CD8-positive, alpha-beta memory T cell (primary cell): ENCODE measurements at places on chromosomes 16 and 17. TPM values are rescaled to one million over a fixed set of nuclear protein-coding genes. Genes with fewer than 3 reads are reported as not detected.

Gene GPR142
- total RNA-seq: not detected

Gene TEKT1
- not detected for total RNA-seq

Gene NEUROD2
- total RNA-seq: not detected

Gene SYNGR3
- 3.6 TPM for total RNA-seq

Gene ITGA2B
- total RNA-seq: 0.31 TPM

DNA sequence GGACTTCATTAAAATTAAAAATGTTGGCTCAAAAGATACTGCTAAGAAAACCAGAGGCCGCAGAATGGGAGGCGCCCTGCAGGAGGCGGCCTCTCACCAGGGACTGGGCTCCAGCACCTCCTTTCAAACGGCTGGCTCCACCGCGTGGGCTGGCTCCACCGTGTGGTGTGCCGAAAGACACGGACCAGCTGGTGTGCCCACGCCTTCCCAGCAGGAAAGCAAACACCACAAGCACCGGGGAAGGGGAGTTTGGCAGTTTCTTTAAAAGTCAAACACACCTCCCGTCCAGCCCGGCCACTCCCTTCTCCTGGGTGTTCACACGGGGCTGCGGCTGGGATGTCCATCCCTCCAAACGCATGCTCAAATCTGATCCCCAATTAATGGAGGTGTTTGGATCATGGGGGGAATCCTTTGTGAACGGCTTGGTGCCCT, 13.9 kb downstream of the HAGH start:
- no peak for DNase-seq

DNA sequence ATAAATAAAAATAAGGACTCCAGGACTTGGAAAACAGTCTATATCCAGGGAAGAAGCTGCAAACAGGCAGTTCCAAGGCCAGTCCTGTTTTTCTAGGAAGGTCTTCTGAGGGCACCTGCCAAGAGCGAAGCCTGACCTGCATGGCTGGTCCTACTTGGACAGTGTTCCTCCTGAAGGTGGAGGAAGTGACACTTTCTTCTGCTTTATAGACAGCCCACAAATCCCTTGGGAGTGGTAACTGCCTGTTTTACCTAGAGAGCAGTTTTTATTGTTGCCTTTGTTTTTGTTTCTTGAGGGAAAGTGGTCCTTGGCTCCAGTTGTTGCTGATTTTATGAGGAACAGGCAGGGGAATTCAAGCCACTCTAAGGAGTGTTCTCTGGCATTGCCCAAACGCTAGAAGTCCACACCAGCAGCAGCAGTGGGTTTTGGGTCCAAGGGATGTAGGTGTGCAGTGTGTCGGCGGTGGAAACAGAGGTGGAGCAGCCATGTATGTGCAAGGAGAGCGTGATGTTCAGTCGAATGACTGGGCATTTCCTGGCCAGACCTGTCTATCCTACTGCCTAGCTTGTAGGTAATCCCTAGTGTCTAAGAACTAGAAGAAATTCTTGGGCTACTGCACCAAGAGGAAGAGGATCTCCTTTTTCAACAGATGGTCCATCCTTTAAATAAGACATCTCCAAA, 35.3 kb downstream of the LDHD start:
- DNase-seq: no peak

DNA sequence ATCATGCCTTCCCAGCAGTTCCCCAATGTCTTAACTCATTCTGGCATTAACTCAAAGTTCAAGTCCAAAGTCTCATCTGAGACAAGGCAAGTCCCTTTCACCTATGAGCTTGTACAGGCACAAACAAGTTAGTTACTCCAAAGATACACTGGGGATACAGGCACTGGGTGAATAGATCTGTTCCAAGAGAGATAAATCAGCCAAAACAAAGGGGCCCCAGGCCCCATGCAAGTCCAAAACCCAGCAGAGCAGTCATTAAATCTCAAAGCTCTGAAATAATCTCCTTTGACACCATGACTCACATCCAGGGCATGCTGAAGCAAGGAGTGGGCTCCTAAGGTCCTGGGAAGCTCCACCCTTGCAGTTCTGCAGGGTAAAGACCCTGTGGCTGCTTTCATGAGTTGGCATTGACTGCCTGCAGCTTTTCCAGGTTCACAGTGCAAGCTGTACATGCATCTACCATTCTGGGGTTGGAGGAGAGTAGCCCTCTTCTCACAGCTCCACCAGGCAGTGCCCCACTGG, 332.2 kb upstream of the KIF2B start:
- no peak for DNase-seq

- no peak for DNase-seq
Observed at GRCh38 chr16:61813339-61813738, 222.9 kb downstream of the CDH8 start.

DNA sequence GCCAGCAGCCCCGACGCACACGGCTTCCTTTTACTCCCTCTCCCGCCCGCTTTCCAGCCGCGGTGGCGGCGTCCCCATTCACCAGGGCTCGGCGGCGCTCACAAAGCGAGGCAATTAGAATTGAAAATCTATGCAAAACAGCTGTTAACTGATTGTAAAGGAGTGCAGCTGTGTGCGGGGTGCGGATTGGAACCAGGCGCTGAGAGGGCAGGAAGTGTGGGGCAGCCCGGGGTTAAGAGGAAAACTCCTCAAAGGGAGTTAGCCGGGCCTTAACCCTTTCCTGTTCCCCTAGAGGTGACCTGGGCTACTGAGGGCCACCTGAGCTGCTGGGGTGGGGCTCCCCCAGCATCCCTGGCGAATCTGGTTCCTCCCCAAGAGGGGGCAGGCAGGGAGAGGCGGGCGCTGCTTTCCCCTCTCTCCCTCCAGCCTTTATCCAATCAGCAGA, 5.8 kb upstream of the GSE1 start:
- no peak for DNase-seq

DNA sequence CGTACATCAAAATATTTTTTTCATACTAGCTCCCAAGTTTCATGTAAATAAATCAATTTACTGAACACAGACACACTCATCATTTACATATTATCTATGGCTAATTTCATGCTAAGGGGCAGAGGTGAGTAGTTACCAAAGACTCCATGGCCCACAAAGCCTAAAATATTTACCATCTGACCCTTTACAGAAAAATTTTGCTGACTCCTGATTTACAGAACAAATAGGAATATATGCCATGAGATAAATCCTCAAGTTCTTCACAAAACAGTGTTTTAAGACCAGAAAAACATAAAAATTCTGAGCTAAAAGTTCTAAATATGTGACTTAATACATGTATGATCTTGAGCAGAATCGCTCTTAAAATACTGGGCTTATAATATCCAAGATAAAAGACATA, 36.6 kb upstream of the PHLPP2 start:
- no peak for DNase-seq

DNA sequence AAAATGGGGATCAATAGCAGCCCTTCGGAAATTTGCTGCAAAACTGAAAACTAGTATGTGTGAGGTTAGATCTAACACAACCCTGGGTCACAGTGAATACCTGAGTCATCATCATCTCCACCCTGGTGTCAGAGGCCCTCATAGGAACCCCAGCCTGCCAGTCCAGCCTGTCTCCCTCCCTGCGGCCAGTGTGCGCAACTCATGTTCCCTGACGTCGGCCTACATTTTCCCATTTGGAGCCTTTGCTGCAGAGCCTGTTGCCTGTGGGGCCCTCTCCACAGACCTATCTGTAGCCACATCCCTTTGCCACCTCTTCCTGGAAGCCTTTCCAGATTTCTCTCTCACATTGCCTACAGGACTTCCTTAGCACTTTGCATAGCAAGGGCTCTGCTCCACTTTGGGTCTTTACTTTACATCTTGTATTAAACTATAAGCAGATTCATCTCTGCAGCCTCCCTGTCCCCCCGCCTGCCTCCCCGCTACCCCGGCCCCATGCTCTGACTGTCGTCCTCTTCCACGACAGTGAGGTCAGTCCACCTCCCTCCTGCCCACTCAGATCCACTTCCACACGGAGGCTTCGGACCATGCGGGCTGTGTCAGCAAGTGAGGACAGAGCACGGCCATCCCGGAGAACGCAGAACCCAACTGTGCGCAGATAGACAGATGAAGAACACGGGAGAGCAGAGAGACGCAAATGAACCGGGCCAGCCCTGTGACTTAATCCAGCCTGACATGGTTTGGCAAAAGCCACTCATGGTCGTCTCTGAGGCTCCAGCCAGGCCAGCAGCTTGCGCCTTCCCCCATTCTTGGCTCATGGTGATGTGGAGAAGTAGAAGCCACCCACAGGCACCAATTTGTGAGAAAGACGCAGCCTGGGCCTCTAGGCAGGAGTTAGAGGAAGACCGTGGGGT, 31.0 kb downstream of the NGFR start:
- no peak for DNase-seq

- no peak for DNase-seq
Observed at GRCh38 chr16:29789775-29790182, 772 bp upstream of the KIF22 start.

DNA sequence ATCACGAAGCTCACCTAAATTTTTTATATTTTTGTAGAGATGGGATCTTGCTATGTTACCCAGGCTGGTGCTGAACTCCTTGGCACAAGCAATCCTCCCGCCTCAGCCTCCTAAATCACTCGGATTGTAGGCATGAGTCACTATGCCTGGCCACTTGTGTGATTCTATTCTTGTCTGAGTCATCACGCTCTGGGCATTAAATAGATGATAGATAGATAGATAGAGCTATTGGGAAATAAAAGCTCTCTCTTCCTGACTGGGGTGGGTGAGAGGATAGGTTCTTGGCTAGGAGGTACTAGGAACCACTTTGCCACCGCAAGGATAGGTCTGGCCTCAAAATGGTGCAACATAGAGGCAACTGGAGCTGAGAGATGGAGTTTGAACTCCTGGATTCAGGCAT, 21.4 kb upstream of the CACNG3 start:
- no peak for DNase-seq

GRCh38 chr16:56888806-56889205, 23.8 kb downstream of the SLC12A3 start:
- DNase-seq: no peak

DNA sequence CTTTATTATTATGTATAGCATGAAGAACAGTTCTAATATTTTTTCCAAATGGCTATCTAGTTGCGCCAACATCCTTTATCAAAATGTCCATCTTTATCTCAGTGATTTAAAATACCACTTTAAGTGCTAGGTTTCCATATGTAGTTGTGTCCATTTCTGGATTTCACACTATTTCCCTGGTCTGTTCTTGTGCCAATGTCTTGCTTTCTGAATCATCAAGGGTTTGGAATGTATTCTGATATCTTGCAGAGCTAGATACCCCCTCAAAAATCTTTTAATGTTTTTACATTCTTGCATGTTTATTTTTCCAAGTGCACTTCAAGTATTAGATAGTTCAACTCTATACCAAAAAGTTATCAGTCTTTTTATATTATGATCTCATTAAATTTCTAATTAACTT, 14.3 kb downstream of the MBTD1 start:
- DNase-seq: no peak

- DNase-seq: no peak
Observed at GRCh38 chr16:12917653-12918052, 16.3 kb downstream of the SHISA9 start.

GRCh38 chr17:68910251-68910705, 44.9 kb downstream of the ABCA8 start:
- DNase-seq: no peak

DNA sequence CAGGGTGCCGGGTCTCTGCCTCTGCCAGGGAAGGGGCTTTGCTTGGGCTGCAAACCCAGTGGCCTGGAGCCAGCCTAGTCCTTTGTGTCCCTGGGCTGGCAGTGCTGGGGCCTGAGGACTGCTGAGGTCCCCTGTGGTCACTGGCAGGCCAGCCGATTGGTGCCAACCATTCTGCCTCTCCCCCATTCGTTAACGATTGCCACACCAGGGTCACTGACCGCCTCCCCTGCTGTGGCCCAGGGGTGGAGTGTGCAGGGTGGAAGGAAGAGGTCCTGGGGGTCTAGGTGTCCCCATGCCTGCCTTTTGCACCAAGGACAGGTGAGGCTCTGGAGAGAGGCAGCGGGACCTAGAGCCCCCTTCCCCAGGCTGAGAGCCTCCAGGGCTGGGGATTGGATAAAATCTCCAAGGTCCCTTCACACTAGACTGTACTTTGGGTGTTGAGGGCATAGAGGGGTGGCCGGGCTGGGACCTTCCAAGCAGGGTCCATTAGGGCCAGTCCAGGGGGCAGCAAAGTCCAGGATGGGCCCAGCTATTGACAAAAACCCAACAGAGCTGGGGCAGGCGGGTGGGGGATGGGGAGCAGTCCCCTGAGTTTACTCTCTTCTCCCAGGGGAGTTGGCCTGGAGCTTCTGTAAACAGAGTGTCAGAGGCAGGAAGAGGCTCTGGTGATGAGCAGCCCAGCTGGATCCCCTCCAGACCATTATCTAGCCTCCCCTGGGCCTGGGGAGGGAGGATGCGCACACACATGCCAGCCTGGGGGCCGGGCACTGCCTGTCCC, 1.1 kb downstream of the VASN start:
- no peak for DNase-seq

GRCh38 chr16:907842-908241, 62.9 kb downstream of the LMF1 start:
- no peak for DNase-seq

GRCh38 chr16:82322177-82322576, 152.2 kb upstream of the MPHOSPH6 start:
- no peak for DNase-seq

- no peak for DNase-seq
Observed at GRCh38 chr16:83842291-83842690, 34.5 kb downstream of the HSBP1 start.

- peak; percentile 41 for DNase-seq
Observed at GRCh38 chr17:59899099-59899498, 6.2 kb downstream of the RPS6KB1 start.

GRCh38 chr17:43891851-43892646, 15.3 kb downstream of the MPP2 start:
- no peak for DNase-seq

DNA sequence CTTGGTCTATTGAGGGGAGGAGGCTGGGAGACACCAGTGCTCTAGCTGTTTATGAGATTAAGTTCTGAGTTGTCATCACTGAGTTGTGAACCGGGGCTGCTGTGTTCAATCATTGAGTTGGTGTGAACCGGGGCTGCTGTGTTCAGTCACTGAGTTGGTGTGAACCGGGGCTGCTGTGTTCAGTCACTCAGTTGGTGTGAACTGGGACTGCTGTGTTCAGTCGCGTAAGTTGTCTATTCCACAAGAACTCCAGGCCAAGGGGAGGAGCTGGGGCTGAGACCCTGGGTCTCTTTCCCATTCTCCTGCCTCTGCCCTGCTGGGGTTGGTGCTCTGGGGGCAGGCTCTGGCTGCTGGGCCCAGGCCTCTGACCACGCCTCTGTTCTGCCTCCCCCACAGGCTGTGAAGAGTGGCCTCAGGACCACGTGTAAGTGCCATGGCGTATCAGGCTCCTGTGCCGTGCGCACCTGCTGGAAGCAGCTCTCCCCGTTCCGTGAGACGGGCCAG, 24.5 kb downstream of the WNT9B start:
- DNase-seq: no peak

DNA sequence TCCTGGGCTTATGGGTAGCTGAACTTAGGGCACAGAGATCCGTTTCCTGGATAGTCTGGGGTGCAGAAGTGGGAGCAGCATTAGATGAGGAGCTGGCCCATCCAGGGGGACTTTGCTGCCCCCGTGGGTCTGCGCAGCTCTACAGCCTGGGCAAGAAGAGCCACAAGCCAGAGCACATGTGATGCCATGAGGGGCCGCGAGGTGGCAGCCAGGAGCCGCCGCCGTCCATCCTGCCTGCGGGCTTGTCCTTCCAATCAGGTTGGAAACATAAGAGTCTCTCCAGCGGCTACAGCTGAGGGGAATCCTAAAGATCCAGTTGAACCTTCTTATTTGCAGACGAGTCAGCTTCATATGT, 21.9 kb downstream of the C1QTNF1 start:
- DNase-seq: peak; percentile 32
